COR-L47 (cell line): ENCODE measurements at places on chromosomes 3 and 15.

- no peak for DNase-seq
Measured at GRCh38 chr15:33194237-33194636, 277 bp downstream of the FMN1 start.

DNA sequence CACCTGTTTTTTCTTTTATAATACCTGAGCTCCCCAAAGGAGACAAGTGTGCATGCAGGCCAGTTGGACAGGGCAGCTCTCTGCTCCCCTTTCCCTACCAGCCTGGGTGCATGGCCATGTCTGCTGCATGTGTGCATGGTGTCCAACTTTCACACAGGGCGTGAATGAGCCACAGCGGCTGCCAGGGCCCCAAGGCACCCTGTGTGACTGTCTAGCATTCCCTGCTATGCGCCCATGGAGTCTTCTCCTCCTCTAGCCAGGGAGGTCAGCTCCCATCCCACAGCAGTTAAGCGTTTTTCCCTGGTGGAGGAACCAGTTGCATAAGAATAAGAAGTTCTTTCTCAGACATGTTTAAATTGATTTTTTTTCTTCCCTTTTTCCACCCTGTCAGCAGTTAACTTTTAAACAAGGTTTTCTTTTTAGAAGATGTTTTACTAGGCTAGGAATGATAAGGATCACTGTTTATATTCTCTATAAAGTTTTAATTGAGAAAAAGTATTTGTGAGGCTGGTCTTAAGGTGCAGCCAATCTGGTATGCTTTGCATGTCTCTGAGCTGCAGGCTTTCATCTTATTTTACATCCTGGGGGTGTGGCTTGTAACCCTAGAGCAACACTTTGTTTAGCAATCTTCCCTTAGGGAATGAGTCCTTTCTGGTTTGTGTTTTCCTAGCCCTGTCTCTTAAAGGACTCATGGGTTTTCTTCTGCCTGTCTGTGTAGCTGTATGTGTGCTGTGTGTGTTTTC is 20.5 kb upstream of the OR5H1 start:
- no peak for DNase-seq

GRCh38 chr15:69976366-69976994 is 121.2 kb downstream of the TLE3 start:
- DNase-seq, result no peak

DNA sequence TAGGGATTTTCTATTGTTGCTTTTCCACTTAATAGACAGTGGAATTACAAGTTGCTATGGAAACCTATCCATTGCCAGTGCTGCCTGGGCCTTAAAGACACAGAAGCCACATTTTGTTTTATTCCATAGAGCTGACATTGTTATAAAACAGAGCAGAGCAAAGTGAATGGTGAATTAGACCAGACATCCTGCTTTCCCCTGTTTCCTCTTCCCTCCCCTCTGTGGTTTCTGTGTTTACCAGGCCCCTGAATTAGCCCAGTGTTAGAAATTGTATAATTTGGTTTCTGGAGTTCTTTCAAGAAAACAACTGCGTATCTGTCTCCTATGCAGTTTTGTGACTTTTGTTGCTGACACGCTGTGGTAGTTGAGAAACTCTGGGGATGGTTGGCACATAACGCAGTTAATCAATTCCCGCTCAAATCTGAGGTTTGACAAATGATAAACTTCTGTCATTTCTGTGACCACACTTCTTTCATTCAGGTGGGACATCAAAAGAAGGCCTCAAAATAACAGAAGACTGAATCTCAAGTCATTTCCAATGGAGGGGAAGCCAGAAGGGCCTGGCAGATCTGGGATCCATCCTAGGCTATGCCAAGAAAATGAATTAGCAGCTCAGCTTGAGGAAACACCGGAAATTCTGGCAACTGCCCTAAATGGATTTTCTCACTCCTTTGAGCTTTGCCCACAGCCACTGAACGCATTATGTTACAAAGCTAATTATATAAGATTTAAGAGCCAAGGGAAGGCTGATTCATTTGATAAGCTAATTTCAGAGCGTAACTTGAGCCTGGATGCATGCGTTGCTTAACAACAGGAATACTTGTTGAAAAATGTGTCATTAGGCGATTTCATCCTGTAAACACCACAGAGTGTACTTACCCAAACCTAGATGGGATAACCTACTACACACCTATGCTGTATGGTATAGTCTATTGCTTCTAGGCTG is 46.9 kb downstream of the NR1D2 start:
- DNase-seq, result peak; percentile 75

DNA sequence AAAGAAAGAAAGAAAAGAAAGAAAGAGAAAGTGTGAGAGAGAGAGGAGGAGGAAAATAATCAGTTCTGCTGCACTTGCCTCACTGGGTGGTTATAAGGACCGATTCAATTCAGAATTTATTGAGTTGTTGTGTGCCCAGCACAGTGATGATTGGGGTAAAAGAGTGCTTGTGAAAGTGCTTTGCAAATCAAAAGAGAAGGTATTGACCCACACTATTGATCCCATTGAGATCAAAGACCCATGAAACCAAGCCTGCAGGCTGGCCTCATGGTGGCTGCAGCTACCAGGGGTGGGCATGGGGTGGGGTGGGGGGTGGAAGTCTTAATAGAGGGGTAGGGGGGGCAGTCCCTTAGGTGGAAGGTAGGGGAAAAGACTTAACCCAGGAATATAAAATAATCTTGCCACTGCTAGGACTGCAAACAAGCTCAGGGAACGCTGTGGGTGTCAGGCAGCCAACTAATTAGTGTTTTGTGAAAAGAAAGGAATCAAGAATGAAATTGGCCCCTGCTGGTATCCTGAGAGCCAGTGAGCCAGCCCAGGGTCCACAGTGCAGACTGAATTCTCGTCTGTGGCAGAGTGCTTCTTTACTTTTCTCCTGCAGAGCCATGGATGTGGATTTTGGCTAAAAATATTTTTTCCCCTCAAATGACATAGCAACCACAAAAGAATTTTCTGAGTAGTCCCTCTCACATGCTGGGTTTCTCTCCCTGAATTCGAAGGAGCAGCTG is 34.2 kb downstream of the CLEC3B start:
- peak; percentile 18 for DNase-seq

DNA sequence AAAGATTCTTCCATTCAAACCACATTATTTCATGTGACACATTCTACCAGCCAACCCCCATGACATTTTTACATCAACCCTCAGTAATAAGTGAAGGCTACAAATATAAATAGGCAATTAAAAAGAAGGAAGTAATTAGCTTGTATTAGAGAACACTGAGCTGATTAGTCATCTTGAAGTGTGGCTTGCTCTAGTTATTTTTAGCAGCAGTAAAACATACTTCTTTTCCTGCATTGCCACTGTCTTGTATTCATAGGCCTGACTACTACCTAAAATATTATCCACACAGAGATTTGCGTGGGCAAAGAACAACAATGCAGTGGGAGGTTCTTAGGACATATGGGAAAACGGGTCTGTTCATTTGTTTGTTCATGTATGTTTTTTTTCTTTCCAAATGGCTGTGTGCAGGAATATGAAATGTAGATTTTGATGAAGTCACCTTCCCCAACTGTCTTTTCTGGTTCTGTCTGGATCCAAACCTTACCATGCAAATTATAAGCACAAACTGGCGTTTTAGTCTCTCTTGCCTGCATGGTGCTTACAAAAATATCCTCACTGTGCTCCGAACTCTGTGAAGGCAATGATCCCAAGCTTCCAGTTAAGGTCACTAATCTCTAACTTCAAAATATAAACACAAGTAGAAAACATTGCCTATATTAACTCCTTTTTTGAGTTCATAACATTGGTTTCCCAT is 31.5 kb upstream of the TM4SF4 start:
- no peak for DNase-seq

- no peak for DNase-seq
Measured at GRCh38 chr3:100838157-100838556, 128.9 kb downstream of the TFG start.

GRCh38 chr15:80710635-80711554 is 15.8 kb downstream of the ABHD17C start:
- no peak for DNase-seq

DNA sequence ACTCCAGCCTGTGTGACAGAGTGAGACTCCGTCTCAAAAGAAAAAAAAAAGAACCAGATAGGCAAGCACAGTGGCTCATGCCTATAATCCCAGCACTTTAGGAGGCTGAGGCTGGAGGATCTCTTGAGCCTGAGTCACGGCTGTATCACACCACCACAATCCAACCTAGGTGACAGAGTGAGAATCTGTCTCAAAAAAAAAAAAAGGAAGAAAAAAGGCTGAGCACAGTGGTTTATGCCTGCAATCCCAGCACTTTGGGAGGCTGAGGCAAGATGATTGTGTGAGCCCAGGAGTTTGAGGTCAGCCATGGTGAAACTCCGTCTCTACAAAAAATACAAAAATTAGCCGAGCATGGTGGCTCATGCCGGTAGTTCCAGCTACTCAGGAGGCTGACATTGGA is 5.6 kb upstream of the NICN1 start:
- no peak for DNase-seq
